ENCODE measurements at places on chromosomes 5 and 9. TPM values are rescaled to one million over a fixed set of nuclear protein-coding genes. Genes with fewer than 3 reads are reported as not detected.

DNA sequence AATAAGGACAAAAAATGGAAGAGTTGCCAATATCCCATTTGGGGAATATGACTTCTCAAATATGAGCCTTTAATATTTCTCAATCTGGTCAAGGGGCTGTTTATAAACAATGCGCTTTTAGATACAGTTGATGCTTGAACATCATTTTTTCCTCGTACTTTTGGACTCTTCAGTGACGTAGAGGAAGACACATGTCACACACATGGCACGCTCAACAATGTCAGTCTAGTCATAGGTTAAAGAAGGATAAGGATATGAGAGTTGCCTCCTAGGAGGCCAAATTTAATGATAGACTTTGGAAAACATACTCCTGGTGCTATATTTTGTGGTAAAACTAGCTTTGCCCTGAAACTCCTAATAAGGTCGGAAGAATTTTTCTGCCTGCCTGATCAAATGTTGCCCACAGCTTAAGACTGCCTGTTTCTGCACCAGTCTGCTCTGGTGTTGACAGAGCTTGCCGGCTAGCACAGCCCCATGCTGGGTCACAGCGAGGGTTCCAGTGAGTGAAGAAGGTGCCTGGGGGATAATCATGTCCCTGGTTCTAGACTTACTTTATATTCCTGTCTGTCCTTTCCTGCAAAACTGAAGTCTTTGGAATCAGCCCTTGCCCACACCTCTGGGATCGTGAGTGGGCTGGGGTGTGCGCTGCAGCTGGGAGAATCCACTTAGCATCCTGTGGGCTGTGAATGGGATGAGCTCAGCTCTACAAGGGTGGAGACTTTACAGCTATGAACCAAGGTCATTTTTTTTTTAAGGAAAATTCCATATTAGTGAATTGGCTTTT lies 230.8 kb upstream of the IRX4 start:
- no peak overlapping the region for H3K4me3 ChIP-seq
- no peak overlapping the region for H3K27ac ChIP-seq
- H3K27me3 ChIP-seq: no peaks in the 10 kb centered on the region
- H3K36me3 ChIP-seq: no peaks in the 10 kb centered on the region
- no peak for DNase-seq
- H3K4me1 ChIP-seq: no peaks in the 10 kb centered on the region

GRCh38 chr5:59790376-59790775 lies 103.2 kb downstream of the PDE4D start:
- no peak overlapping the region for H3K27ac ChIP-seq
- H3K4me3 ChIP-seq: no peak overlapping the region
- no peak for DNase-seq
- H3K36me3 ChIP-seq: no peaks in the 10 kb centered on the region
- H3K4me1 ChIP-seq: no peaks in the 10 kb centered on the region
- H3K27me3 ChIP-seq: no peaks in the 10 kb centered on the region

DNA sequence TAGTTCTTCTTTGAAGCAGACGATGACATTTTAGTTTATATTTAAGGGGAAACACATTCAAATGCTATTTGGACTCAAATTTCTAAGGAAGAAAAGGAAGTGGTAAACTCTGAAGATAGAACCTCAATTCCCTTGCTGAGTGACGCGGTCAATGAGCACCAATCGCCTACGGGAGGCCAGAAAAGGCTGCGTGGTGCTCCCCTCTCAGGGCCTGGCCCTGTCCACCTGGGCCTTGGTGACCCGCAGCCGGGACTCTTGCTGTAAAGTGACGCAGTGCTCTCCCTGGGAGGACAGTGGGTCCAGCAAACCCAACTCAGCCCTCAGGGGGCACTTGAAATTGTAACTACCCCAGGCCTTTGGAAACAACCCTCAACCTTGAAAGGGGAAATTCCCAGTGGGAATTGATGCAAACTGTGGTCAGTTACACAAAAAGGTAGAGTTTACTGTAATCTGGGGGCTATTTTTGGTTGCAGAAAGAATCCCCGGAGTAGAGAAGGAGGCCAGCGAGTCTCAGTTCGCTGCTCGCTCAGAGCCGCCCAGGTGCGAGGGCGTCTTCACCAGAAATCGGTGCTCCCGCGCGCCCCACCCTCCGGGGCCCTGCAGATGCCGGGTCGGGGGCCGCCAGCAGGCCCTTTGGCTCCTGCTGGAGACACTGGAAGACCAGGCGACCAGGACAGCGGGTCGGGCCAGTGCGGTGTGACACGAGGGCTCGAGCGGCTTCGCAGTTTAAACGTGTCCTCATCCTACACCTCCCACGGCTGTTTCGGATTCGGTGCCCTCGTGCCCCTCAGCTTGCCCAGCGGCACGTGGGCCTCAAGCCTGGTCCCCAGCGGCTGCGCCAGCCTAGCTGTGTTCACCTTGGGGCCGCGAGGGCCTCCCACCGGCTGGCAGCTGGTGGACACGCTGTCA lies 1.4 kb upstream of the ANKRD33B start:
- peak overlapping the region; percentile 79 for H3K4me3 ChIP-seq
- no peaks in the 10 kb centered on the region for H3K27me3 ChIP-seq
- no peaks in the 10 kb centered on the region for H3K36me3 ChIP-seq
- H3K27ac ChIP-seq: peak overlapping the region; percentile 87
- H3K4me1 ChIP-seq: peaks cover 17% of the 10 kb centered on the region

- H3K4me3 ChIP-seq: no peak overlapping the region
- no peaks in the 10 kb centered on the region for H3K4me1 ChIP-seq
- peak; percentile 61 for DNase-seq
- no peaks in the 10 kb centered on the region for H3K36me3 ChIP-seq
These were observed 10.8 kb downstream of the KCNV2 start for GRCh38 chr9:2727966-2728613.

DNA sequence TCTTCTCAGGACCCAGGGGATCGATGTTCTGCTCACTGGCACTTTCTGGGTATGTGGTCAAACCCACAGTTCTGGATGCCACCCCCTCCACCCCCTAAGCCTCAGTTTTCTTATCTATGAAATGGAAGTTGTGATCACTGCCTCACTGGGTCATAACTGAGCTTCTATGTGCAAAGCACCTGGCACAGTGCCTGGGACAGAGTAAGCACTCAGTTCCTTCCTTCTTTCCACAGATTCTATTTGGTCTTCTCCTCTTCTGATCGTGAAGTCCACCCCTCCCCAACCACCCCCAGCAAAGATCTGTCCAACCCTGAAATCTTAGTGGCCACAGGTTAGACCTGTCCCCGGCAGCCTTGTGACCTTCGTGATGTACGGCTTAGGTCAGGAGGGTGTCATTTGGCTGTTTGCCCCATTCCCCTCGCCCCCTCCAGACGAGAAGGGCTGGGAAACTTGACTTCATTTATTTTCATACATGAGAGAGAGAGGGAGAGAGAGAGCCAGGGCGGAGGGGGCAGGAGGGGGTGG lies 181.4 kb downstream of the FGF18 start:
- no peak for DNase-seq
- H3K4me3 ChIP-seq: no peak overlapping the region
- no peaks in the 10 kb centered on the region for H3K4me1 ChIP-seq
- H3K36me3 ChIP-seq: no peaks in the 10 kb centered on the region
- H3K27me3 ChIP-seq: no peaks in the 10 kb centered on the region
- H3K27ac ChIP-seq: no peak overlapping the region

DNA sequence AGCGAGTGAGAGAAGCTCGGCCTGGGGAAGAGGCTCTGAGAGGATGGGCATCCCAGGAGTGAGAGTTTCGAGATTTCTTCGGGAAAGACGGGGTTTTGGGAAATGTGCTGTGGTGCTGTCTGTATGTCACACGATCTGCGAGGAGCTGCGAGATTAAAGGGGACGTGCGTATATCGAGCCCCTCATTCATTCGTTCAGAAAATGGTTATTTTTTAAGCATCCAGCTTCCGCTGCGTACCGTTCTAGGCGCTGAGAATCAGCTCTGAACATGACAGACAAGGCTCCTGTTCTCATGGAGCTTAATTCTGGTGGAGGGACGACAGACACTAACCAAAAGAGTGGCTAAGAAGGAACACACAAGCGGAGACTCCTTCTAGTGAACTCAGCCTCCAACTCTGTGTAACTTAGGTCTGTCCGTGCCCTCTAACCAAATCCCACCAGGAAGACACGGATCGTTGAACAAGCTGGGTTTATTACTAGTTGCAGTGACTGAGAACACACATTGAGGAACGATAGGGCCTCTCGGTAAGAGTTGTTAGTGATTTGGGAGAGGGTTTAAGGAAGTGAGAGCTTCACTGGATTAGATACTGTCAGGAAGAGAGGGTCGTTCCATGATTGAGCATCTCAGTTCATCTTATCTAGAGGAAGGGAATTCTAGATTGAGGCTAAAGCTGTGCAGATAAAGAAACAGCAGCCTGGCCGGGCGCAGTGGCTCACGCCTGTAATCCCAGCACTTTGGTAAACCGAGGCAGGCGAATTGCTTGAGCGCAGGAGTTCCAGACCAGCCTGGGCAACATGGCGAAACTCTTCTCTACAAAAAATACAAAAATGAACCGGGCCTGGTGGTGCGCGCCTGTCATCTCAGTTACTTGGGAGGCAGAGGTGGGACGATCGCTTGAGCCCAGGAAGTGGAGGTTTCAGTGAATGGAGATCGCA lies 1.0 kb upstream of the FBXW11 start:
- H3K4me3 ChIP-seq: peak overlapping the region; percentile 100
- peaks cover 22% of the 10 kb centered on the region for H3K4me1 ChIP-seq
- no peaks in the 10 kb centered on the region for H3K36me3 ChIP-seq
- peak overlapping the region; percentile 98 for H3K27ac ChIP-seq
- no peak for DNase-seq
- no peaks in the 10 kb centered on the region for H3K27me3 ChIP-seq

DNA sequence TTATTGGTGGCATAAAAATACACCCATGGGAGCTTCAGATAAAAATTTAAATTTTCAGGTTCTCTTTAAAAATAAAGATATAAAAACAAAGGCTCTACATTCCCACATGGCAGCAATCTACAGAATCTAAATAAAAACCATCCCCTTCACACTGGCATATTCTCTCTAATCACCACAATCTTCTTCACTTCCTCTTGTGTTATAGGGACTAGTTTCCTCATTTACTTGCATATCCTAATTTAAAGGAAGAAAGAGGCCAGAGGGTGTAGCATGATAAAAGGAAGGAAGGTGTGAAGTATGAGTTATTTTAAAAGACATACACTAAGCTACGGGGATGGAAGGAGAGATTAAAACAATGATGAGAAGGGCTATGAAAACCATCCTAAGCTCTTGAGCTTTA lies 390.5 kb downstream of the ZNF608 start:
- DNase-seq: no peak
- no peaks in the 10 kb centered on the region for H3K27me3 ChIP-seq
- H3K4me3 ChIP-seq: no peak overlapping the region
- no peaks in the 10 kb centered on the region for H3K36me3 ChIP-seq
- H3K27ac ChIP-seq: no peak overlapping the region
- no peaks in the 10 kb centered on the region for H3K4me1 ChIP-seq

Gene LOX
- polyA plus RNA-seq: 0.47 TPM

Gene FBXO10
- 9.6 TPM for polyA plus RNA-seq

Measured in GM12878 (cell line).